ENCODE measurements at places on chromosomes 2 and 18.

DNA sequence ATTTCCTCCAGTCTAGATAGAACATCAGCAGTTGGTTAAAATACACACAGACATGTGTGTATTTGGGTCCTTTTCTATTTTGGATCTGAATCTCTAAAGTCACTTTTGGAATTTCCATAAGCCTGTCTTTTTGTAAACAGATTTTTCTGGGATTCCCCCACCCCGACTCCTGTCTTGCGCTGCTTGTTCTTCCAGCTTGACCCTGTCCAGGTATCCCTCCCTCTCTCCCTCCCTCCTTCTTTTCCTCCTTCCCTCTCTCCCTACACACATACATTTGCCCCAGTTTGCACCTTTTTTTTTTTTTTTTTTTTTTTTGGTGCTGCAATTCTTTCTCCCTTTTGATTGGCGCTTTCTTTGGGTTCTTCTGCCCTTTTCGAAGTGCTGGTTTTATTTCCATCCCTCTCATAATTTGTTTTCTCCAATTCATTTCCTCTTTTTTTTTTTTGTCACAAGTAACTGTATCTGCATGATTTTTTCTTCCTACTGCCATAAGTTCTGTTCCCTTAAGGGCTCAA, 114.8 kb upstream of the SERTAD2 start:
- DNase-seq, result no peak

- no peak for DNase-seq
Observed at GRCh38 chr2:240159251-240159839, 18.9 kb upstream of the OTOS start.

GRCh38 chr2:218857371-218858137, 2.1 kb upstream of the WNT6 start:
- no peak for DNase-seq

GRCh38 chr2:154125891-154126290, 254.2 kb downstream of the GALNT13 start:
- no peak for DNase-seq

DNA sequence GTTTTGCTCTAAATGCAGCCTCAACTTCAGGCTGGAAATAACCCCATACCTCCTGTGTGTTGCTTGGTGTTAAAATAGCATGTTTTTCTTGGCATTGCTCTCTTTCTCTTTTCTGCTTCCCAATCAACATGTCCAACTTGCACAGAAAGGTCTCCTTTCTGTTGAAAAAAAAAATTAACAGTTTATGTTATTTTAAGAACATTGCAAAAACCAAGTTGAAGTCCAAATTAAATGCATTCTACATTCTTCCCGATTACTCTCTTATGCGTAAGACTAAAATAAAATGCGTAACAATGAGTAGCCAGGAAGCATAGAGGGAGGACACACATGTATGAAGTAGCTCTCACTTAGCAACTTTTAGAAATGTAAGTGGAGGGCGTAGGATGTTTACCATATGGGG, 1406.1 kb upstream of the NXPH2 start:
- DNase-seq, result no peak

- no peak for DNase-seq
Observed at GRCh38 chr2:163983911-163984310, 248.1 kb upstream of the FIGN start.

DNA sequence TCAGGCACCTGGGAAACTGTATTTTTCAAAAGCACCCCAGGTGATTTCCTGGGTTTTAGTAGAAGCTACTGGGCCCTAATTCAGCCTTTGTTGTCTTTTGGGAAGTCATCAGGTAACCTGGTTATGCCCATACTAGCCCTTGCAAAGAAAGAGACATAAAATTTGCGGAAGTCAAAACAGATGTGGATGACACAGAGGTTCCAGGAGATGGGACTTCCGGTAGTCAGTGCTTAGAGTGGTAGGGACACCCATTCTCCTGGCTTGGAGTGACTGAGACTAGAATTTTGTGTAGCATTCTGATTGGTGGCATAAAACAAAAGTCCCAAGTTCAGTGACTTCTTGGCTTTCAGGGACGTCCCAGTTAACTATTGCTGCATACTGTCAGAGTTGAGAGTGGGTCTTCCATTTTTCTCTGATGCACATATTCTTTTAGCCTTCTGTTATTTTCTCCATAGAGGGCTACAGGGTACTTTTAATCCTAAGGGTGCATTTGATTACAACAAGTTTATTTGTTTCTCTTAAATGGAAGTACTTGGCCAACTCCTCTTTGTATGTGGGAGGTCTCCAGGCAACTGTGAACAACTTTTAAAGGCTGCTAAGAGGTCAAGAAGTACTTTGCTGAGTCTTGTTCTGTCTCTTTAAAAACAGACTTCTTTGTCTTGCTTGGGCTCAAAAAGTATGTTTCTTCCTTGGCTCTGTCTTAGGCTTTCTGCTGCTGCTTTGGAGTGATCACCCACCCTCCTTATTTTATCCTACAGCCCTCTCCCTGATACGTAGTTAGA, 8.8 kb downstream of the NAB1 start:
- no peak for DNase-seq

DNA sequence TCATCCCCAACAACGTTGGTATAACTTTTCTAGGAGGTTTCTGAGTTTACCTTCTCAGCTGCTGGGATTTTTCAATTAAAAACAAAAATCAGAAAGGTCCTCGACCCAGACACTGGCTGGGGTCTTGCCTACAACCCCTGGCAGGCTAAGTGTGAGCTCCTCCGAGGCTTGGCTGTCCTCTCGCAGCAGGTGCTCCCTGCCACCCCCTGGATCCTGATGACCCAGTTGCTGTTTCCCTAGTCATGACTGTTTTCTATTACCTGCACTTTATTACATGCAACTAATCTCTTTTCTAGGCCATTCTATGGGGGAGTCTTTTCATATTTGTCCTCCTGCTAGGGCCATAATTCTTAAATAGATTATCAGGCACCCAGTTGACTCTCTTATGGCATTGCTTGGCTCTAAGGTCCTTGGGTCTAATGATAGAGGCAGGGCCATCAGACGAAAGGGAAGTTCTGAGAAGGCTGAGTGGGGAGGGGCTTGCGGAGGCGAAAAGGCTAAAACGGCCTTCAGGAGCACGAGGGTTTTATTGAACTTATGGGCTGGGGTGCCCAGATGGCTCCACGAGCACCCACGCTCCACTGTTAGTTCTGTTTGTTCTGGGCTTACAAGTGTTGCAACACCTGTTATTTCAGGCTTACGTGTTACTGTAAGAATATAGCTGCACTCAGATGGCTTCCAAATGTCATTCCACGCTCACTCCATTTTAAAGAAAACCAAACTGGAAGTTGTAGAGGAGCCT, 166.0 kb downstream of the NCK2 start:
- no peak for DNase-seq

DNA sequence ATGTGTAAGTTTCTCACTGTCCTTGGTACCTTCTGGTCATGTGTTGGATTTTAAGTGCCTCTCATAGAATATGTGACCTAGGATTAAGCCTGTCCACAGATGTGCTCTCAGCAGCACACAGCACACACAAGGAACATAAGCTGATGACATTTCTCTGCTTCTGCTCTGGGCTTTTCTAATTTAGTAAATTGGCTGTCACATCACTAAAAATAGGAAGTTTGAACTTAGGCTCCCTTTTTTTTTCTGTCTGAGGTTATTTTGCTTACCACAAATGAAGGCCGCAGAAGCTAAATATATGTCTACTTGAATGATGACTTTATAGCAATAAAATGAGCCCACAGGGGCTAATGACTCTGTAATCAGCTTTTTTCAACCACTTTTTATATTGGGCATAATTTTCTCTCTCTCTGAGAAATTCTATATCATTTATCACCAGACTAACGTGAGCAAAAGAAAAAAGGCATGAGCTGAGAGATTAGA, 150.2 kb upstream of the KLHL14 start:
- DNase-seq, result no peak

GRCh38 chr2:217790195-217790594, 212.6 kb downstream of the TNS1 start:
- DNase-seq, result peak; percentile 21

DNA sequence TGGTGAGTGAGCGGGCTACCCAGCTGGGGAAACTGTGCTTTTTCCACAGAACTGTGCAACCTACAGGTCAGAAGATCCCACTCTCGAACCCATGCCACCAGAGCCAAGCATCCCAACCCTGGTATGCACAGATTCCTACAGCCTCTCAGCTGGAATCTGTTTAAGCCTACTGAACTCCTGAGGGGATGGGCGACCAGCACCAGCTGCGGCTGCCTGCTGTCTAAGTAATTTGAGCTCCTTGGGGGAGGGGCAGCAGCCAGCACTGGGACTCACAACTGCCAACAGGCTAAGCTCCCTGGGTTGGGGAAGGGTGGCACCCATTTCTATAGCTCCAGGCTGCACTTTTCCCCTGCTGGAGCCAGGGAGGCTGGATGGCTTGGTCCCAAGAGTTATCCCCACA, 11.8 kb downstream of the CYP27C1 start:
- DNase-seq, result no peak

DNA sequence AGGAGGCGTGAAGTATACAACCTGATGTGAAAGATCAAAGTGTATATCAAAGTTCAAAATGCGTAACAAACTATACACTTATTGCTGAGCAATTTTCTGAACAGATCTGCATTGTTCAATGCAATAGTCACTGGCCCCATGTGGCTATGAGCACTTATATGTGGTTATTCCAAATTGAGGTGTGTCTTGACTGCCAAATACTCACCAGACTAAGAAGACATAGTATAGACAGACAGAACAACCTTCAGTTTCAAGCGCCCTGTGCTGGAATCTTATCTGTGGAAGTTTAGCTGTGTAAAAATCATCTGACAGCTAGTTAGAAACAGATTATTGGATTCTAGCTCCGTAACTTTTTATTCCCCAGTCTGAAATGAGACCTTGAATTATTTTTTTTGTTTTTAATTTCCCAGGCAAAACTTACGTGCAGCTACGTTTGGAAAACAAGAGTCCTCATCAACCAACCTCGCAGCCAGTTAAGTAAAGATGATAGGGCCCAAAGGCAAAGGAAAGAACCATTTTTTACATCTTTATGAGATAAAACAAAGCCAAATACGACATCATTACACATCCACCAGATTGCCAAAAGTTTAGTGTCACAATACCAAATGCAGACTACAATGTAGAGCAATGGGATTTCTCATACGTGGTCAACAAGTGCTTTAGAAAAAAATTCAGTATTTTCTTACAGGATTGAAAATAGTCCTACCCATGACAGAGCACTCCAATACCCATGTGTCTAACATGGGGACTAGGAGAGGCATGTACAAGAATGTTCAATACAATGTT, 37.2 kb downstream of the MBOAT2 start:
- no peak for DNase-seq

GRCh38 chr2:59567151-59567550, 986.3 kb downstream of the BCL11A start:
- no peak for DNase-seq

- DNase-seq, result no peak
Observed at GRCh38 chr2:56456791-56457190, 273.0 kb downstream of the CCDC85A start.

- DNase-seq, result no peak
Observed at GRCh38 chr2:81324046-81324445, 1019.5 kb upstream of the LRRTM1 start.

DNA sequence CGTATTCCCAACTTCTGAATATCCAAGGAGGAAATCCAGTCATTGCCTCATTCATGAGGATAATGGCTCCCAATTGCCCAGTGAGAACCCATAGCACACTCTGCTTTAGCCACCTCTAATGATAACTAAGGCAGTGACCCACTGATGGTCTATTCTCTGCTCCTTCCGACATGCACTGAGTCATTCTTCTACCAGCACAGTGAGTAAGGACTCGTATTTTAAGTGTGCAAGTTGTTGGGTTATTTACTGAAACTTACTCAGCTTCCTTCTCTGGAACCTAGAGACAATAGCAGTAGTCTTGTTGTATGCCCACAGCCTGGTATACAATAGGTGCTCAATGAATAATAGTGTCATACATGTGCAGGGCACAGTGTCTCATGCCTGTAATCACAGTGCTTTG, 81.1 kb upstream of the ZNF397 start:
- no peak for DNase-seq

DNA sequence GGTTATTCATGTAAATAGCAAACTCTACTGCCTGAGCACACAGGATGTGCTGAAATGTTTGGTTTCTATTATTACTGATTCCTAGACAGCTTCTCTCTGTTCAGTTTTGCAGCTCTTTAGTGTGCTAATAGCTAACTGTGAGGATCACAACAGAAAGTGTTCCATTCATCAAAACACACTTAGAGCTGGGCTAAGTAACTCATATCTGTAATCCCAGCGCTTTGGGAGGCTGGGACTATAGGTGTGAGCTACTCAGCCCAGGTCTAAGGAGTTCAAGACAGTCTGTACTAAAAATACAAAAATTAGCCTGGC, 63.2 kb downstream of the MOGAT1 start:
- DNase-seq, result no peak

- peak; percentile 22 for DNase-seq
Observed at GRCh38 chr2:238160206-238161129, 1.7 kb downstream of the ERFE start.

DNA sequence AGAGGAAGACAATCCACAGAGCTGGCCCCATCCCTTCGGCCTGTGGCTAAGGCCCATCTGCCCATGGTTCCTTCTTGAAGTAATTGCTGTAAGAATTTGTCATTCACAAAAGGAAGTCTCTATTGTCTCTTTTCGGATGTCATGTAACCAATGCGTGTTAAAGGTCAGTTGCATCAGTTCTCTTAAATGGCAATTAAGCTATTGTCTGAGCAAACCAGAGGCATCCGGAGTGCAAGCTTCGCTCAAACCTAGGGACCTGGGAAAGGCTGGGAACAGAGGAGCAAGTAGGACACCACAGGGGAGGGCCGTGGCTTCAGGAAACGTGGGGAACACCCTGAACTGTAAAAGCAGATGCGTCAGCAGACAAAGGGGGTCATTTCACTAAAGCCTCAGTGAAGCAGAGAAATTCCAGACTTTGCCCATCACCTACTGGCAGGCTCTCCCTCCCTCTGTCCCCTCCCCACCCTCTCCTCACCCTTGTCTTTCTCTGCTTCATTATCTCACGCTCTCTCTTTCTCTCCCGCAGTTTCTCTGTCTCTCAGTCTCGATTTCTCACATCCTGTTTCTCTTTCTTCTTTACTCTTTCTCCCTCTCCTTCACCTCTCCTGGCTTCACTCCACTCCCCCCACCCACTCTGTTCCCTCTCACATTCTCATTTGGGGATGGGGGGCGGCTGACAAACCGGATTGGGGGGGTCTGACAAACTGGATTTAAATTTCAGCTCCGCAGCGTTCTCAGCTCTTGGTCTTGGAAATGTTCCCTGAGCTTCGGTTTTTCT, 204.6 kb upstream of the TNP1 start:
- no peak for DNase-seq

DNA sequence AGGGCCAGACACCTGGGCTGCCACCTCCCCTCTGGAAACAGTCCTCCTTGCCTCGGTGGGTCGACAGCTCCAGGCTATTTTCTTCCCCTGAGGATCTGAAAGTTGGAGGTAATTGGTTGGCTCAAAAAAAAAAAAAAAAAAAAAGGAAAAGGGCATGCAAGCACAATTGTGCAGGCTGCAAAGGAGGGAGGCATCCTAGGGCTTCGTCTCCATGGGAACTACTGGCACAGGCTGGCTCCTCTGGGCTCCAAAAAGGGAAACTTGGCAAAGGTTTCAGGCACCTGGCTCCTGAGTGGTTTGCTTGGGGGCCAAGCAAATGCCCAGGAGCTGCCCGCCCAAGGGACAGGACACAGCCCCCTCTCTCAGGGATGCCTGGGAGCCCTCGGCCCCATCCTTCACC, 1.1 kb upstream of the KCNIP3 start:
- DNase-seq, result no peak

- no peak for DNase-seq
Observed at GRCh38 chr18:9048808-9049494, 53.5 kb upstream of the NDUFV2 start.
